Right lobe of liver (tissue), 6 donors: ENCODE measurements at places on chromosomes 5 and 9.

- no peak for DNase-seq
These were observed 660.3 kb downstream of the ISL1 start for GRCh38 chr5:52043543-52043942.

GRCh38 chr5:5327126-5327525, 95.4 kb upstream of the ICE1 start:
- DNase-seq, result no peak

GRCh38 chr9:89375191-89375760, 57.0 kb downstream of the SECISBP2 start:
- no peak for DNase-seq

GRCh38 chr5:175463641-175464040, 14.7 kb upstream of the SFXN1 start:
- no peak for DNase-seq

DNA sequence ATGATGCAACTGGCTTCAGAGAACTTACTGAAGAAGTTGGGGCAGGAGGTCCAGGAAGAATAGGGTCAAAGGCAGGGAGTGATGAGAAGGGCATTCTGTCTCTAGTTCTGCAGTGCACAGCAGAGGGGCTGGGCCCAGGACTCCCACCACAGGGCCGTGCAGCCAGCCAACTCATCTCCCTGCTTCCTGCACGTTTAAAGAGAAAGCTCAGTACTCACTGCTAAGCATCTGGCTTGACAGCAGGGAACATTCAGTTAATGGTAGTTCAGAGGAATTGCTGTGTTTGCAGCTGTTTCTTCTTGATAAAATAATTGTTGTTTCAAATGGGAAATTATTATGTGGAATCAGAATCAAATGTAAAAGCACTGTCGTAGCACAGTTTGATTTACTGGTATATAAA, 25.6 kb upstream of the SCAMP1 start:
- DNase-seq, result no peak

GRCh38 chr5:156819537-156819936, 30.6 kb upstream of the PPP1R2B start:
- DNase-seq, result no peak

DNA sequence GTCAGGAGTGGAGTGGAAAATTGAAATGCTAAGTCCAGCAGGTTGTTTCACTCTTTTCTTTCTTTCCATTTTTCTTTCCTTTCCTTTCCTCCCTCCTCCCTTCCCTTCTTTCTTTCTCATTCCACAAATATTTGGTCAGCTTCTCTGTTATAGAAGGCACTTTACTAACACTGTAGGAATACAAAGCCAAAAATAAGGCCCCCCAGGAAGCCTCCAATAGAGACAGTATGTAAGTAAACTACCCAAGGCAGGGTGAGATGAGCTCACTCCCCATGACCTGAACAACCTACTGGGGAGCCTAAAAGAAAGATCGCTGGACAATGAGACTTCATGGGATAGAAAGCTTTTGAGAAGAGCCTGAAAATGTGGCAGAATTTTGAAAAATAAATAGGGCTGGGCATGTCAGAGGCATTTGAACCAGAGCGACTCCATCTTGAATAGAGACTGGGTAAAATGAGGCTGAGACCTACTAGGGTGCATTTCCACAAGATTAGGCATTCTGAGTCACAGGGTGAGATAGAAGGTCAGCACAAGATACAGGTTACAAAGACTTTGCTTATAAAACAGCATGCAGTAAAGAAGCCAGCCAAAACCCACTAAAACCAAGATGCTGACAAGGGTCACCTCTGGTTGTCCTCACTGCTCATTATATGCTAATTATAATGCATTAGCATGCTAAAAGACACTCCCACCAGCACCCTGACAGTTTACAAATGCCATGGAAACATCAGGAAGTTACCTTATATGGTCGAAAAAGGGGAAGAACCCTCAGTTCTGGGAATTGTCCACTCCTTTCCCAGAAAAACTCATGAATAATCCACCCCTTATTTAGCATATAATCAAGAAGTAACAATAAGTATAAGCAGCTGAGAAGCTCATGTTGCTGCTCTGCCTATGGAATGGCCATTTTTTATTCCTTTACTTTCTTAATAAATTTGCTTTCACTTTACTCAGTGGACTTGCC, 158.9 kb upstream of the EGFLAM start:
- DNase-seq, result no peak

DNA sequence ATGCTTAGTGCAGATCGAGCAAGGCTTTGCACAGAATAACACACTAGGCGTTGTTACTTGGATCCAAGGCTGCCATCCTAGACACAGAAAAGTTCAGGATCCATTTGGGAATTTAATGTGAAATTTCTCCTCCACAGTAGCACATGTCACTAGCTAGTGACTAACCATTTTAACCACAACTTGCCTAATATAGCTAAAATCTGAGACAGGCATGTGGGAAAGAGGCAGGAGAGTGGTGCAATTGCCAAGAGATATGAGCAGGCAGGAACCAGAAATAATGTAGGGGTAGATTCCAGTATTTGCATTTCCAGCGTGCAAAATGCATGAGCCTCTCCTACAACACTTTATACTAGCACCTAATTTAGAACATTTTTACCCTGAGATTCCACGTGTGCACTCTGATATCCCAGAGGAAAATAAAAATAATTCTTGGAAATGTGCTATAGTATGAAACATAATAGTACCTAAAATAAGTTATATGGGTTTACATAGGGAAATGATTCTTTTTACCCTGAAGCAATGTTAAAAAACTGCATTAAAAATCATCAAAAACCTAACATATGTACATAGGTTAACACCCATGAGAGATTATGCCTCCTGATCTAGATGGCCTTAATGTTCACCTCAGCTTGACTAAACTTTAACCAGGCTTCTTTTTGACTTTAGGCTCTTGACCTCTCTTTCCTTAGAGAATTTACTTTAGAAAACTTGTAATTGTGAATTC, 1230.6 kb upstream of the NUDT12 start:
- no peak for DNase-seq

DNA sequence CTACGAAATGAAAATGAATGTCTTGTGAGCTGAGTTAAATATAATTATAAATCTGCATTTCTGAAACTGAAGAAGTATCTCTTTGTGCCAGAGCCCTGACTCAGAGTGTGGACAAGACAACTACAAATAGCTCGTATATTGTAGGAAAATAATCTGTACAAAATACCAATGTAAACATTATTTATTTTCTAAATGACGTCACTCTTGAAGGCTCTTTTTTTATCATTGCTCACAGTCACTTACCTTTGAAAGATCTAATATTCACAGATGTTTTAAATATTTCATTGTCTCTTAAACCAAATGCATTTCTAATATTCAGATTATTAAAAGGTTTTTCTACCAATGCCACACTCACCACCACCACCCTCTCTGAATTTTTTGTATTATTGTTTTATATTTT, 226.1 kb downstream of the SLCO4C1 start:
- DNase-seq, result no peak

GRCh38 chr9:109817846-109818472, 38.0 kb downstream of the PALM2AKAP2 start:
- DNase-seq, result no peak

GRCh38 chr9:6121707-6122106, 93.9 kb upstream of the IL33 start:
- DNase-seq, result no peak
